ENCODE measurements at places on chromosomes 4 and X. TPM values are rescaled to one million over a fixed set of nuclear protein-coding genes. Genes with fewer than 3 reads are reported as not detected.

GRCh38 chrX:11426712-11427452 is 133.7 kb downstream of the AMELX start:
- DNase-seq, result peak; percentile 34

DNA sequence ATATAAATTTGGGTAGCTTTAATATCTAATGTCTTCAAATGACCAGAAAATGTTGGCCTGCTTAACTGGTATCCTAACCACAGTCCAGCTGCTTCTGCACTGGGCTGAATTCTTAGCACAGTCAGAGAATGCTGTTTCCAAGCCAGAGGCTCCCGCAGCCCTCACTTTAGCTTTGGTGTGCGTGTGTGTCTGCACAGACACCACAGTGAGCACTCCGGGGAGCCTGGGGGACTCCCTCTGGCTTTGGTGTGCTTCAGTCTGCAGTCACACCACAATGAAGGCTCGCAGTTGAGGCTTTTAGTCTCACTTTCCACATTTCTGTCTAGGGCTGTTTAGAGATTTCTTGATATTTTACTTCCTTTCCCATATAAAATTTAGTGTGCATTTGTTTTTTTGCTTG is 53.6 kb downstream of the APOO start:
- no peak for DNase-seq

DNA sequence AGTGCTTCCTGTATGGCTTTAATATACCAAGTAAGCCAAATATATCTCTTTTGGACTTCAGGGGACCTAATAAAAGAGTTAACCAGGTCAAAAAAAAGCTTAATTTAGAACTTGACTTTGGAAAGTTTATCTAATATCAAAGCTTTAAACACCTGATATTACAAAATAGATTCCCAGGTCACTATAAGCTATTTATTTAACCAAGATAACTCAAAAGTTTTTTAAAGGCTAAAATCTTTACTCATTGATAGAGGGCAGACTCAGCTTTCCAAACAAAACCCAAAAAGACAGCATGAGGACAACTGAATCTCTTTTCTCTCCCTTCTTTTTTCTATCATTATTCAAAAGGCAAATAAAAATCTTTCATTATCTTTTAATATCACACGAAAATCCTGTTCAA is 19.5 kb downstream of the NUDT11 start:
- DNase-seq, result no peak

KLHL4 gene
- total RNA-seq, result 3.9 TPM

- peak; percentile 16 for DNase-seq
Measured at GRCh38 chr4:62199291-62199810, 999.2 kb downstream of the ADGRL3 start.

GRCh38 chr4:185424905-185425646 is 688 bp downstream of the UFSP2 start:
- DNase-seq, result no peak

PAGE2B gene
- total RNA-seq, result not detected

DNA sequence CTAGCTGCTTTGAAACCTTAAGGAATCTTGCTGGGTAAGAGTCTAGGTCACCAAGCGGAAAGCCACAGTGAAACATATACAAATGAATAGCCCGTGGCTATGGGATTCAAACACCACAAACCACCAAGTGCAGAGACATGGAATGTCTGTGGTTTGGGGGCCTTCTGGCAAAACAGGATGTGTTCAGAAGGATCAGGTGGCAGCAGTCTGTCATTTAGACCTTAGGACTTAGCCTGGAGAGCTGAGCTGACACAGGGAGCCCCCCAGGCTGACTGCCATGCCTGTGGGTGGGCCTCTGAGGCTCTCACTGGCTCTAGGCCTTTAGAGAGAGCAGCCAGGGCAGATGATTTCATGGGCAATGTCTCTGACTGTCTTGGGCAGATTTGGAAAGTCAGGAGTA is 225.6 kb downstream of the FBXW7 start:
- no peak for DNase-seq

- no peak for DNase-seq
Measured at GRCh38 chr4:118340109-118340508, 12.7 kb downstream of the PRSS12 start.

CLNK gene
- not detected for total RNA-seq

CCDC149 gene
- total RNA-seq, result 20.6 TPM

ASB5 gene
- total RNA-seq, result 206 TPM

DNA sequence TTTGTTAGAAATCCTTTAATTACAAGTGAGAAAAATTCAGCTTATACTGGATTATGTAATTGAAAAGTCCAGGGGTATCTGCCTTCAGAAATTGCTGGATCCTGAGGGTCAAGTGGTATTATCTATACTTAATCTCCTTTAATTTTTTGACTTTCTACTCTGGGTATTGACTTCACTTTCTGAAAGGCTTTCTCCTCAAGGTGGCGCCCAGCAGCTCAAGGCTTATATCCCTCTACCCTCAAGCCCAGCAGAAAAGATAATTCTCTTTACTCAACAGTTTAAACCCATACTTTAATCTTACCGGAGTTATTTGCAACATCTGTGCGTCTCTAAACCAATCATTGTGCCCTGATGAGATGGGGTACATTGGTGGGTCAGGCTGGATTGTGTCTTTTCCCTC is 129.5 kb downstream of the LARP7 start:
- DNase-seq, result peak; percentile 49

GRCh38 chr4:113435893-113436292 is 325.6 kb downstream of the CAMK2D start:
- DNase-seq, result peak; percentile 83

DNA sequence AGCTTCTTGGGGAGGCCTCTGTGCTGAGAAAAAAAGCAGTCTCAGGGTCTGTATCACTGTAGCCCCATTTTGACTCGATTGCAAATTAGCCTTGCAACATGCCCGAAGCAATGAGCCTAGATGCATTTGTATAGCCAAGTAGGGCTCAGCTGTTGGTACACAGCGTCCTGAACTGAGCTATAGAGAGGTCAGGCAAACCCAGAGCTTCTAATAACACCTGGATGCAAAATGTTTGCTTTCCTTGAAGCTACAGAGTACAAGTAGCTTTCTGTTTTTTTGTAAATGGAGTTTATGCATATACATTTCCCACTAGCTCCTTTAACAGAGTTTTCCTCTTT is 87.8 kb downstream of the PLAC1 start:
- DNase-seq, result peak; percentile 44

DUSP21 gene
- not detected for total RNA-seq

- DNase-seq, result no peak
Measured at GRCh38 chr4:63566658-63567057, 842.6 kb downstream of the TECRL start.

DNA sequence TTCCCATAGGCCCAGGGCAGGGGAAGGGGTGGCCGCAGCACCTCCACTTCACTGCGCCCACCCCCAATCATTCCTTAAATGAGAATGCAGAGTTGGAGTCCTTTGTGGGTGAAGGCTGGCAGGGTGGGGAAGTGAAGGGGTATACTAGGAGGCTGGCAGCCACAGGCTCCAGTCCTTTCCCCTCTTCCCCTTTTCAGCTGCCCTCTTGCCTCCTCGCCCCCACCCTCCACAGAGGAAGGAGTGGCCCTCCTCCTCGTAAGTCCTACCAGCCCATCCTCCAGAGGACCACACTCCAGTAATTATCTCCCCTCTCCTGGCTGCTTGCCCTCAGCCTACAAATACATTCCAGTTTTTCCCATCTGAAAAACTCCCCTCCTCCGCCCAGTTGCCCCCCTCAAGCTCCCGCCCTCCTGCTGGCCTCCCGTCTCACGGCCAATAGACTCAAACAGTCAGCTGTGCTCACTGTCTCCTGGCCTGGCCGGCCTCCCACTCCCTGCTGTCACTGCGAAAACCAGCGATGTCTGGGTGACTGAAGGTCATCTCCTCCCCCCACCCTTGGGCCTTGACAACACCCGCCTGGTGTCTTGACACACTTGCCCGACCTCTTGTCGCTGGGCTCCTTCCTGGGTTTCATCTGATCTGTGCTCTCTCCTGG is 38.8 kb downstream of the EFNB1 start:
- DNase-seq, result peak; percentile 61

DNA sequence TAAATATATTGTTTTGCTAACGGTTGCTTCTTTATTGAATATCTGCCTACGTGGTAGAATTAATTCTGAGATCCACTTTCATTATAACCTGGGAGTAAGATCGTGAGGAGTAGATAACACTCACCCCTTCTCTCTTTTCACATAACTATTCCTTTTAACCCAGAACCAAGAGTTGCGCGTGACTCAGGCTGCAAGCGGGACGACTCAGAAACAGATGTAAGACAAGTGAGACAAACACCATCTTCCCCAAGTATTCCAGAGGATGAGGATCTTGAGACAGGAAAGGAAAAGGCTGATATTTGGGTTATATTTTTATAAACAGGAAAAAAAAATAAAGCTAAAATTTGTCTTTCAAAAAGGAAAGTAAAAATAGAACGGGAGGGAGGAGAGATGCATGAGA is 318.8 kb upstream of the NOCT start:
- DNase-seq, result no peak

NXF2B gene
- not detected for total RNA-seq

GRCh38 chrX:51507551-51507950 is 11.2 kb upstream of the NUDT11 start:
- no peak for DNase-seq

GRCh38 chr4:83320548-83320947 is 14.1 kb downstream of the HPSE start:
- peak; percentile 3 for DNase-seq

DNA sequence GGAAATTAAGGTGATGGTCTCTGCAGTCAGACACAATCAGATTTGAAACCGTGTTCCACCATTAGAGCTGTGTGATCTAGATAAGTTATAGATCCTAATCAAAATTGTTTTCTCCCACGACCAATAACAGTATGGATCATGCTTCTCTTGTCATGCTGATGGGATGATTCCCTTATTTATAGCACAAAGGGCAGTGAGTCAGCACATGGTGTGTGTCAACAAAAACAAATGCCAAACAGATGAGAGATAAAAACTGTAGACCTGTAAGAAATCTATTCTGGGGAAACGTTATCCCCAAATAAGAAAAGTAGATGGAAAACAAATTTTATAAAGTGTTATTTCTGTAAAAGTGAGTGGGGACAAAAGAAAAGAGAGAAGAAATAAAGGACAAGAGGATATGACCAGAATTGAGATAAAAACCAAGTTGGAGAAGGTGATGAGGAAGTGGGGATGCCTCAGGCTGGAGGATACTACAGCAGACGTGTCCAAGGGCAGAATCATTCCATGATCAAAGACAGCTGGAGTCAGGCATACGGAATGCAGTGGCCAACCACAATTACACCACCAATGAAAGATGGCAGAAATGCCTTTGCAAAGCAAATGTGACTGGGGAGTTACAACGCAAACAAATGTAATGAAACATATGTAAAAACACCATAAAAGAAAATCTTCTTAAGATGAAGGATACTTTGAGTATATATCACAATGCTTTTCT is 377.8 kb upstream of the PRKX start:
- no peak for DNase-seq
